ENCODE measurements at places on chromosomes 6 and 20.

DNA sequence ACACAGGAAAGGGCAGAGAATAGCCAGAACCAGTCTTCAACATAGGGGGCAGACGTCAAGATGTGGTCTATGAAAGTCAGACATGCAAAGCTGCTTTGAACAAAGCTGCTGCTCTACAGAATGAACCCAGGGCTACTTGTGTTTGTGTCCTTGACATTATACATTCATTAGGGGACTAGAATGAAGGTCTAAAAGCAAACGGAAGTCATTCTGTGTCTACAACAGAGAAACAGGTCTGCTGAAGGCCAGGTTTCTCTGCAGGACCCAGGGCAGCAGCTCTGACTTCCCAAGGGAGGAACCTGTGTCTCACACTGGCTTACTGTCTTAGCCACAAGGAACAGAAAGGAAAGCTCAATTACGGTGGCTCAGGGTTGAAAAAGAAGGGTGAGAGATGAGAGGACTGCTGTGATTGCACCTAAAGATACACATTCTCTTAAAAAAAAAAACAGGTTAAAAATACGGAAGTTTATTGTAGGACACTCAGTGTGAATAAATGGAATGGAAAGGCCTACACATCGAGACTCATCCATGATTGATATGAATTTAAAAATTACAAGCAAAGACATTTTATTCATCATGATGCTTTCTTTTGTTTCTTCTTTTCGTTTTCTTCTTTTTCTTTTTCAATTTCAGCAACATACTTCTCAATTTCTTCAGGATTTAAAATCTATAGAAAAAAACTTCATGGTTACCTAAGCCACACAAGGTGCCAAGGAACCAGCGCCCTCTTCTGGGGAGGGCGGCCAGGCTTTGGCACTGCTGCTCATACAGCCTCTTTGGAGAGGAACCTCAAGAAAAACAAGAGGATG is 6.7 kb downstream of the PSMA7 start:
- peak; percentile 76 for DNase-seq

DNA sequence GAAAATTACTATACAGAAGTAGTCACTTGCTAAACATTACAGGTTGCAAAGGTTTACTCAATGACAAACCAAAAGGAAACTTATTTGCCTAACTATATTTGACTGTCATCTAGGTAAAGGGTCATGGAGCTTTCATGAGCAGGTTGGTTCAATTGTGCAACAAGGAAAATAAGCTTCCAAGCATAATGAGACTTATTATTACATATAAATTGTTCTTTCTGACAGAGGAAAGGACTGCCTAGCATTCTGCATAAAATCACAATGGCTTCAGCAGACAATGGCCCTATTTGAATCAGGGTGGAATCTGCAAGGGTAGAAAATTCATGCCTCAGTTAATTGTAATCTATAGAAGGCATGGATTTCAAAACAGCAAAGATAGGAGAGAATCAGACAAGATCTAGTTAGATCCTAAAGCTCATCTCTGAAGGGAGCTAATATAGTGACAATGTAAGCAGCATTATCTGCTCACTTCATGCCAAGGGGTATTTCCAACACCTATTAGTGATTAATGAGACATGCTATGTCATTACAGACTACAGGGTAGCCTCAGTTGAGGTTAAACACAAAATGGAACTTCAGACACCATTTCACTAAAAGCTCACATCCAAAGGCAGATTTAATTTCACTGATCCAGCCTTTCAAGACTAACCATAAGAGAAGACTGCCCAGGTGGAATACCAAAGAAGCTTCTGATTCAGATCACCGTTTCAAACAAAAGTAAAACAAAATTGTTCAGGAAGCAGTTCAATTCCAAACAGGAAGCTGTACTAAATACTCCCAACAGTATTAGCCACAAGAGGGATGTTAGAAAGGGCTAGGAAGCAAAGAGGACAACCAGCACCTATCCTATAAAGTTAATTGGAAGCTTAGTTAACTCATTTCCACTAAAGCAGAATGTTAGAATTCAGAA is 8.5 kb downstream of the STAU1 start:
- DNase-seq = no peak

DNA sequence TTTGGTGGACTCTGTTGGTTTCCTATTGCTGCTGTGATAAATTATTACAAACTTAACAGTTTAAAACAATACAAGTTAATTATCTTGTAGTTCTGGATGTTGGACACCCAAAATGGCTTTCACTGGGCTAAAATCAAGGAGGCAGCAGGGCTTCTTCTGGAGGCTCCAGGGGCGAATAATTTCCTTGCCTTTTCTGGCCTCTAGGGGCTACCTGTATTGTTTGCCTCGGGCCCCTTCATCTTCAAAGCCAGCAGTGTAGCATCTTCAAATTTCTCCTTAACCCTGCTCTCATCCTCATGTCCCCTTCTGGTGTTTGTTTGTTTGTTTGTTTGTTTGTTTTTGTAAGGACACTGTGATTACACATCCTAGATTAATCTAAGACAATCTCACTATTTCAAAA is 60.5 kb upstream of the ANKEF1 start:
- no peak for DNase-seq

- peak; percentile 12 for DNase-seq
Measured at GRCh38 chr20:14337400-14338171, at the start of gene FLRT3. FLRT3 (minus strand) TSS chr20:14337612; CDS start chr20:14327506, 10,106 bp downstream.

GRCh38 chr6:21263531-21264287 is 329.8 kb upstream of the SOX4 start:
- DNase-seq = no peak

GRCh38 chr6:80209430-80209829 is 103.0 kb downstream of the BCKDHB start:
- DNase-seq = no peak

GRCh38 chr6:112310439-112311125 is 36.5 kb upstream of the RFPL4B start:
- DNase-seq = no peak

DNA sequence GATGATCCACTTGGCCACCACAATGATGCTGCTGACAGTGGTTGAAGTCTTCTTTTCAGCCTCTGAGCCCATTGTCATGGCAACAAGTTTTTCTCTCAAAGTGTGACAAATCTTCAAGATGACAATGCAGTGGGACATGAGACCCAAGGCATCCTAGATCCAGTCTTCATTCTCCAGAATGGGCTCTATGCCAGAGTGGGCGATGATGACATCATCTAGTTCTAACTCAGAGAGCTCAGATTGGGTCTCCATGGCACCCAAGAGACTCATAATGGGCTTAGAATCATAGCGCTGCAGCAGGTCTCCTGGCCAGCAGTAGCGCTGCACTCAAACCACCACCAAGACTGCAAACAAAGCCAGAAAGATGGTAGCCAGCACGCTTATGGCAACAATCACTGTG is 973.6 kb downstream of the EYS start:
- DNase-seq = no peak

DNA sequence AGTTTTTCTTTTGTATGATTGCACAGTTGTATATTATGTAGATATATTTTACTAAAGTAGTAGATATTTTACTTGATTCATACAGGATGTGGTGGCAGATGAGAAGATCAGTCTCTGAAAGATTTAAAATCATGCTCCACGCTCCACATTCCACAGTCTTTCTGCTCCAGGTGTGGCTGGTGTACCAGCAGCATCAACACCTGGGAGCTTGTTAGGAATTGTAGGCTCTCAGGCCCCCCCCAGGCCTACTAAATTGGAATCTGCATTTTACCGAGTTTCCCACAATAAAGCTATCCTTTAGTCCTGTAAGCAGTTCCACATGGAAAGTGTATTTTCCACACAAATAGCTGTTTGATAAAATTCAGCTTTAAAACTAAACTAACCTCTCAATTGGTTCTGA is 537.4 kb downstream of the BCKDHB start:
- no peak for DNase-seq

GRCh38 chr20:61162451-61162850 is 89.6 kb upstream of the CDH4 start:
- DNase-seq = no peak

DNA sequence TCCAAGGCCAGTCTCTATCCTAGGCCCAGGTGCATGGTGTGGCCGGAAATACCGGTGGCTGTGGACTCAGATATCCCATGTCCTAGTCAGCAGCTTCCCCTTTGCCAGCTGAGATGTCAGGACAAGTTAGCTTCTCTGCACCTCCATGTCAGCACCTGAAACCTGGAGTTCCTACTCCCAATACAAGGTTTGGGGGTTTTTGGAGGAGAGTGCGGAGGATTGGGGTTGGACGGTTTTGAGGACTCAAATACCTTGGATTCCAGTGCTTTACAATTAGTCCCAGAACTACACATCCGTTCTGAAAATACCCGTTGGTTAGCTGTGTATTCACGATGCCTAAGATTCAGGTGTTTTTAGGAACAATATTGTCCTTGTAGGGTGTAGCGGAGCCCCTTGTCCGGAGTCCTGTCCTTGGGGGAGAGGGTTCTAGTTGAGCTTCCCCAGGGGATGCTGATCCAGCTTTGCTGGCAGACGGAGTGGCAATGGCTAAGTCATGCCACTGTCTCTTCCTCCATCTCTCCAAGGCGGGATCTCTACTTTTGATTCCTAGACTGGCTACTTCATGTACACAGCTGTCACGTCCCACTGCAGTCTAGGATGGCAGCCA is 45.0 kb downstream of the ADNP start:
- DNase-seq = no peak

DNA sequence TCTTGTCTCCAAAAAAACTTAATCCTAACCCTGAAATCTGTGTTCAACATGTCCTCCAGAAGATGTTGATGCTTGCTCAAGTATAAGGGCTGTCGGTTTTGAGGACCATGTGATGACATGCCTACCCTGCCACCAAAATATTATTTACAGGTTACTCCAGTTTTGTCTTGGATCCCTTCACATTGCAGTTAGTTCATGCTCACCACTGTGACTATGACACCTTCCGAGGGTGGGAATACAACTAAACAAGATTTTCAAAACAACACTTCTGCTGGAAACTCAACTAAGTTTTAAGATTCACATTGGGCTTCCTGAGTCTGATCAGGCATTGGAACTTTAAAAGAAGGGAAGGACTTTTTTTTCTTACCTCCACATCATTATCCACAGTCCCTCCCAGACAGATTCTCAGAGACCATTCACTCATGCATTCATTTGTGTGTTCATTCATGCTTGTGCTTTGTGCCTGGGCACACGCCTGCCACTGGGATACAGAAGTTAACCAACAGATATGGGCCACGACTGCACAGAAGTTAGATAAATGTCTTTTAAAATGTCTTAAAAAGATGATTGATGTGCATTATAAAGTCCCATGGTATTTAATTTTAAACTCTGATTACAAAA is 118.7 kb upstream of the GJE1 start:
- DNase-seq = no peak

- no peak for DNase-seq
Measured at GRCh38 chr20:17097603-17098002, 129.2 kb upstream of the PCSK2 start.

- DNase-seq = no peak
Measured at GRCh38 chr20:10067321-10067720, 32.5 kb downstream of the ANKEF1 start.

DNA sequence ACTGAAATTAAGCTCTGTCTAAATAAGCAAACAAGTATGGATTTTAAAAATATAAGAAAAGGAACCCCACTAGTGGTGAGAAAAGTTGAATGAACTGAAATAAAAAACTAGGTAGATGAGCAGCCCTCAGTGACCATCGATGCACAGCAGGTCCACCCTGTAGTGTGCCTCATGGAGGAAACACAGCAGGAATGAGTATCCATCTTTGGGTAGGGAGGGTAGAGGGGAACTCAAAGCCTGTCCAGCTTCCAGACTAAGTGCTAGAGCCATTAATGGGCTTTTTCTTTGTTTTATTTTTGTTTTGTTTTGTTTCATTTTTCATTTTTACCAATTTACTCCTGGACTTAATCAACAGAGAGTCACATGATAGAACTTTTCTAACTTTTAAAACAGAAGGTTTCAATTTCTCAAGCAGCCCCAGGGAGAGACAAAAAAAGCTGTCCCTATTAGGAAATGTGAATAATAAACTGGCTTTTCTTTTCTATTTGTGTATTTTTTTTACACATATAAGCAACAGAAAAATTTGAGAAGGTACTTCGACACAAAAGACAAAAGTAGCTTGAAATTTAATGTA is 700.6 kb downstream of the HACE1 start:
- DNase-seq = no peak

DNA sequence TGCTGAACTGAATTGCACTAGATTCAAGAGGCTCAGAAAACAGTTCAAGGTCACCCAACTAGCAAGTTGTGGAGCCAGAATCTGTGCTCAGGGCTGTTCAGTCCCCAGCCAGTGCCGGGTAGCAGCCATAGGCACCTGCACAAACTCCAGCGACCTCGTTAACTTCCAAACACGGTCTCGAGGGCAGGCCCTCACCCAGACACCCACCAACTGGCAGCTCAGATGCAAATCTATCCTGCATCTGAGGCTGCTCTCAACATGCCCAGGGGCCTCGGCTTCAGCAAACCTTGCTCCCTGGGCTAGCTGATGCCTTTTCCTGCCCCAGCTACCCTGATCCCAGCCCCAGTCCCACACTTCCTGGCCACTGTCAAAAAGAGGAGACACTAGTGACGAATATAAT is 3.7 kb downstream of the JPH2 start:
- DNase-seq = no peak
